Stimulated activated CD8-positive, alpha-beta memory T cell treated with anti-CD3 and anti-CD28 coated beads, Interleukin-15, amount 100 ng/mL, for 4 hours (primary cell): ENCODE measurements at places on chromosomes 3 and 15.

DNA sequence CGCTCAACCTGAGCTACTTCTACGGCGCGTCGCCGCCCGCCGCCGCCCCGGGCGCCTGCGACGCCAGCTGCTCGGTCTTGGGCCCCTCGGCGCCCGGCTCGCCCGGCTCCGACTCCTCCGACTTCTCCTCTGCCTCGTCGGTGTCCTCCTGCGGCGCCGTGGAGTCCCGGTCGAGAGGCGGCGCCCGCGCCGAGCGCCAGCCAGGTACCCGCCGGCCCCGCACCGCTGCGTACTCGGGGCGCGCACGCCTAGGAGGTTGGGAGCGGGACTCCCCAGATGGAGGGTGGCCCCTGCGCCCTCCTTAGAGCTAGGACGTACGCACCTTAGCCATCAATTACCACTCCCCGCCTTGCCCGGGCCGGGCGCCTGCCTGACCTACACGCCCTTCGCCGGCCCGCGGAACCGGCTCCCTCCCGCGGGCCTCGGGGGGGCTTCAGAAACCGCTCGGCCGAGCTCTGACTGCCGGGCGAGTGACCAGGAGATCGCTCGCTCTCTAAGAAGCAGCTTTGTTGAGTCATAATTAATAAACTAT lies 466 bp downstream of the NFKBIZ start:
- DNase-seq: peak; percentile 41

- DNase-seq: no peak
Measured at GRCh38 chr3:52190294-52191074, 7.5 kb upstream of the ALAS1 start.

- DNase-seq: no peak
Measured at GRCh38 chr3:139134678-139135372, 90.1 kb upstream of the PRR23C start.

- no peak for DNase-seq
Measured at GRCh38 chr3:73043414-73043813, 18.0 kb upstream of the EBLN2 start.

- DNase-seq: no peak
Measured at GRCh38 chr3:159627634-159628033, 361.0 kb upstream of the IL12A start.

DNA sequence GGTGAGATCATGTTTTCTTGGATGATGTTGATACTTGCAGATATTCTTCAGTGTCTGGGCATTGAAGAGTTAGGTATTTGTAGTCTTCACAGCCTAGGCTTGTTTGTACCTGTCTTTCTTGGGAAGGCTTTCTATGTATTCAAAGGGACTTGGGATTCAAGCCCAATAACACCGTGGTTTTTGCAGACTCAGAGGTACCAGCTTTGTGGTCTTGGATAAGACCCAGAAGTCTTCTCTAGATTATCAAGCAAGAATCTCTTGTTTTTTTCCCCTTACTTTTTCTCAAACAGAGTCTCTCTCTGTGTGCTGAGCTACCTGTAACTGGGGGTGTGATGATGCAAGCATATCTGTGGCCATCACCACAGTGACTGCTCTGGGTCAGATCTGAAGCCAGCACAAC lies 42.7 kb upstream of the CCK start:
- no peak for DNase-seq

DNA sequence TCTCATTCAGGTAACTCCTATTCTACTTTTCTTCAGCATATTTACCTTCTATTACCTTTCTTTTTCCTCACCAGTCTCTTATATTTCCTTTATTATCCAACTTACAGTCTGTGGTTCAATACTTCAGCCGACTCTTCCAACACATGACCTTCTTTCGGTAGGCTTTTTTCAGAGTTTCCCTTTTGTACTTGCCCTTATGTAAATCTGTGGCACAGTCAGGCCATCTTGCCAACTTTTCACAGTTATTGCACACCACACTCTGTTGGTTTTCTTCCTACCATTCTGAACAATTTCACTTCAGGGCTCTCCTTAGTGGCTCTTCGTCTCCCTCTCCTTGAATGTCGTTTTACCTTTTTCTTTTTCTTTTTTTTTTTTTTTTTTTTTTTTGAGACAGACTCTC lies 427.8 kb downstream of the LPP start:
- DNase-seq: no peak

- DNase-seq: no peak
Measured at GRCh38 chr3:42473083-42473932, 29.1 kb upstream of the VIPR1 start.

DNA sequence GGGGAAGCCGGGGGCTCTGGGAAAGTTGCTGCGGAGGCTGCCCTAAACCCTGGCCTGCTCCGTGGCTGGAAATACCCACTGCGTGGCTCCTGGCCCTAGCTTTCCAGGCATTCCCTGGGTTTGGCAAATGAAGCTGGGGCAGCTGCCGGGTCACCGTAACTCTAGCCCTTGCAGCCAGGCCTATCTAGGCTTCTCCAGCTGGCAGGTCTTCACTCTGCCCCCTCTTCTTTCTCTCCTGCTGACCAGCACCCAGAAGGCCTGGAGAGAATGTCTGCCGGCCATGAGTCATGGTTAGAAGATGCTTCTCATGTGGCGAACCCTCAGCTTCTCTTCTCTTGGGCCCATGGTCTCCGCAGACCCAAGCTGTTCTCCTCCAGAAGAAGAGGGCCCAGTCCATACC lies 5.6 kb upstream of the DLL4 start:
- no peak for DNase-seq

GRCh38 chr3:33658991-33659848 lies 58.8 kb downstream of the CLASP2 start:
- DNase-seq: no peak

DNA sequence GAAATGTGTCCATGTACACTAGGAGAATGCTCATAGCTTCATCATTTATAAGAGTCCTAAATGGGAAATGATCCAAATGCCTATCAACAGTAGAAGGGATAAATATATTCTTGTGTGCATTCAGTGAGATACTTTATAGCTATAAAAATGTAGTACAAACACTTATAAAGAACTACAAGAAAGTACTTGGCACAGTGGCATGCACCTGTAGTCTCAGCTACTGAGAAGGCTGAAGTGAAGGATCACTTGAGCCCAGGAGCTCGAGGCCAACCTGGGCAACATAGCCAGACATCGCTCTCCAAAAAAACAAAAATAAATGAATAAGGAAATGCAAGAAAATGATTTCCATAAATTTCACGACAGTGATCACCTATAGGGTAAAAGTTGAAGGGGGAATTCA lies 3.6 kb upstream of the FBXL2 start:
- no peak for DNase-seq

DNA sequence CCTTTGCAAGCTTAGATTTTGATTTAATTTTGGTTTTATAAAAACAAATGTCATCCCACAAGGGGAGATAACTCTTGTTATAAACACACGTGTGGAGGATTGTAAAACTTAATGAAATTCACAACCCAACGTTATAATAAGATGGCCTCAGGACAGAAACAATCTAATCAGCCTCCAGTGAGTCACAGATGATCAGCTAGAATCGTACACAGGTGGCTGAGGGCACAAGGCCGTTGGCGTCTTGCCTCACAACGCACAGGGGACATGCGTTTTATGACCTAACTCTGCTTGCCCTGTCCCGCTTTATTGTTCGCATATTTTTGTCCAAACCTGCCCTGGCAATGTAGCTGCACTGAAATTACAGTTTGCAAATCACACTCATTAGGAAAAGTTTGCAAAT lies 121.9 kb upstream of the PDZRN3 start:
- no peak for DNase-seq

DNA sequence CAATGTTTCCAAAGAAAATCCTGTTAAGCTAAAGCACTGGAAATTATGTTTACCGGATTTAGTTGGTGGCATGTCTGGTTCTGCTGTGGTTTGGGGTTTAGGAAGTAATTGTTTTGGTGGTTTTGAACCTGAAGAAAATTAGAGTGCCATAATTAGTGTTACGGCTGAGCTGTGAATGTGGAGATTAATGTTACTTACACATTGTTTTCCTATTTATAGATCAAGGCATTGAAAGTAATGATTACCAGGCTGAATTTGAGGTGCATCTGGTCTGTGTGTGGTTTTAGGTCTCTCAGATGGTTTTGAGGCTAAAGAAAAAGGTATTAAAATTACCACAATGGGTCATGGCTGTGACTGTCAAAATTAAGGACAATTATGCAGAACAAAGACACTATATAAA lies 128.9 kb downstream of the TFG start:
- DNase-seq: no peak

GRCh38 chr3:137767538-137768360 lies 3.6 kb downstream of the SOX14 start:
- no peak for DNase-seq

- DNase-seq: no peak
Measured at GRCh38 chr3:193970773-193971206, 165.2 kb upstream of the HES1 start.

DNA sequence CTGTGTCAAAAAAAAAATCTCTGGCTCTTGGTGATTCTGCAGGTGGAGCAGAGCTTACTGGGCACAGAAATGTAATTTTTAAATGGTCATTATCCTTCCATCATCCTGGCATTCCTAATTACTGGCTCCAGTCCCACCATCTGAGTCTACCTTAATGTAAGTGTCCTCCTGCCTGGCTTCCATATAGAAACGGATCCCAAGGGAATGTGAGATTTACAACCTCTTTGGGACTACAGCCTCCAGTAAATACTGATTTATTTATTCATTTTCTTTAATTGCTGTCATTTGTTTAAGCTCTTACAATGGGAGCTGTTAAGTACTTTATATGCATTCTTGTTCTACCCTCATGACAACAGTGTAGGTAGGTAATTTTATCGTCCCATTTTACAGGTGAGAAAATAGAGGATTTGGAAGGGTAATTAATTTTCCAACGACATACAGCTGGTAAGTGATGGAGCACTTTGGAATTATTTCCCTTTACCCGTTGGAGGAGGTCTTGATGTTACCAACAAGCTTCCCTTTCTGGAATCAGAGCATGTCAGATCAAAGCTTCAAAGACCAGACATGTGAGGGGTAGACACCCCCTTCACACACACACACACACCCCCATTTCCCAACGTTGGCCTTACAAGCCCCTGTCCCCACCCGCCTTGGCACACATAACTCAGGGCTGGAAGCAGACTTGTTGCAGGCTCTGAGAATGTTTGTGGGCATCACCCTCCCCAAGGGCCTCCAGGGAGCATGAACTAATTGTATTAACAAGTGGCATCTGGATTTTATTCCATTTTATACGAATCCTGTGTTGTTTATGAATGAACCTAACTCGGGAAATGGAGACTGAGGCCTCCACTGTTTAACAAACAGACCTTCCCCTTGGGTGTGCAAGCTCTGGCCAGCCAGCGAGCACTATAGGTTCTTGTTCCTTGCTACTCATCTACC lies 116.9 kb downstream of the ALDH1A2 start:
- DNase-seq: no peak

DNA sequence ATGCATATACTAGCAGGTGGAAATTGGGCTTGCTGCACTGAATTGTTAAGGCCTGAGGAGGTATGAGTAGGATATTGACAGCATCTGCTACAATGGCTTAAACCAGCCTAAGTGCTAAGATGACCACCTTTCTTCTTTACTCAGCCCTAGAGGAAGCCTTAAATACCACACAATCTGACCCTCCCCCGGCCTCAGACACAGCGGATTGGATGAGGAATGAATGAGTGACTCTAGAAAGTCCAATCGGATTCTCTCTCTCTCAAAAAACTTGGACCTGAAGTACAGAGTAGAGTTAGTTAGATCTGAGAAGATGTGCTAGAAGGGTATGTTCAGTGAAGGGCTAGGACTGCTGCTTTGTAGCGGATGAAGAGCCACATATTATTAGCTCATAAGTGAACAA lies 39.9 kb upstream of the C3orf49 start:
- DNase-seq: no peak

DNA sequence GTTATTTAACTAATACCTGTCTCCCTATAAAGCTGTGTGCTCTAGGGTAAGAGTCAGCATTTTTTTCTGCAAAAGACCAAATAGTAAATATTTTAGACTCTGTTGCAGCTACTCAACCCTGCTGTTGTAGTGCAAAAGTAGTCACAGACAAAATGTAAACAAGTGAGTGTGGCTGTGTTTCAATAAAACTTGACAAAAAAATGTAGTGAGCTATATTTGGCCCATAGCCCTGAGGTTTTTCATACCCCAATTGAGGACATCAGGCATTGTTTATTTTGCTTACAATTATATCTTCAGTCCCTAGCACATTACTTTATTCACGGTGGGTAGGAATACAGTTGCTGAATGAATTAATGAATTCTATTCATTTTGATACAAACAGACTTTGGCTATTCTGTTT lies 58.7 kb upstream of the TBC1D5 start:
- no peak for DNase-seq

- DNase-seq: no peak
Measured at GRCh38 chr3:145209561-145209960, 951.4 kb downstream of the PLOD2 start.

- no peak for DNase-seq
Measured at GRCh38 chr3:98918586-98918985, 17.1 kb upstream of the DCBLD2 start.

DNA sequence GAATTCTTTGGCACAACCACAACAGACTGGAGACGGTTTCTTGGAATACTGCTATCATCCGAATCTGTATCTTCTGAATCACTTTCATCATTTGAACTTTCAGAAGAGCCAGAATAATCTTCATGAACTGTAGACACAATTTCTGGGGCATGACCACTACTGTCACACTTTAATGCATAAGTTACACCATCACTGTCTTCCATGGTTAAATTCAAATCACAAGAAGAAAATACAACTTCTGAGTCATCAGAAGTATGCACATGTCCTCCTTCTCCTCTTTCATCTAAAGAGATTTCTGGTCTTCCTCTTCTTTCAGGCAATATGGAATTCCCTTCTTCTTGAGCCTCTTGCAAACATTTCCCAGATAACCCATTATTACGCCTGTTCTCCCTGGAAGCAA lies 42.5 kb downstream of the SETD2 start:
- no peak for DNase-seq

GRCh38 chr3:140204271-140204984 lies 269.4 kb downstream of the CLSTN2 start:
- no peak for DNase-seq

DNA sequence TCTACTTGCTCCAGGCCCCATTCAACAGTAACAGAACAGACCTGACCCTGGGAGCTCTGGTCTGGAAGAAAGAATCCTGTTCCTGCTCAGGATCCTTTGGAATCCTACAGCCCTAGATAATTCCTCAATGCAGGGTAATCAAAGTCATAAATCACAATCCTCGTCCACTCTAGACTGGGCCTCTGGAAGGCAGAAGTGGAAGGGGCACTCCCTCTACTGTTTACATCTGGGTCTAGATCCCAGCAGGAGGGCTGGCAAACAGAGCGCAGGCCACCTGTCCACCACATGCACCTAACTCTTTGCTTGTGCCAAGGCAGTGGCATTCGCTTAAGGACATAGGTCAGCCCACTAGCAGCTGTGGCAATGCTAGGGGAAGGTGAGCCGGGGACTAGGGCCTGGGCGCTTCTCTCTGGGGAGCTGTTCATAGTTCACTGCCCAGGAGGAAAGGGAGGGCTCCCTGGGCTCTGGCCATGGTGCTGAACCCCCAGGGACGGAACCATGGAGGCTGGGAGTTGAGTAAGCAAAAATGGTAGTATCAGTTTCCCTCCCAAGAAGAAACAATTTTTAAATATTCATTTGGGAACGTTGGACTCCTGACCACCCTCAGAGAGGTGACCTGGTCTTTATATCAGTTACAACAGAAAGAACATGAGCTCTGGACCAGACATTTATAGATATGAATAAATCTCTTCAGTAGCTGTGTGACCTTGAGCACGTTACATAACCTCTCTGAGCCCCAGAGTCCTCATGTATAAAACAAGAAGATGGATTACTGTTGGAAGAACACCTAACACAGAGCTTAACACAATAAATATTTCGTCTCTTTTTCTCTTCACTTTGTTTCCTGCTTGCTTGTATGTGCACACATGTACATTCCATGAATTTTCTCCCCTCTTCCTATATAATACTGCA lies 90.2 kb downstream of the NTRK3 start:
- no peak for DNase-seq
